ENCODE measurements at places on chromosomes 4 and X.
A peak's percentile ranks its signal among the peaks of the same experiment; 100 is the strongest.

GRCh38 chr4:122665161-122665929 is 44.5 kb upstream of the IL21 start:
- DNase-seq: peak; percentile 25

DNA sequence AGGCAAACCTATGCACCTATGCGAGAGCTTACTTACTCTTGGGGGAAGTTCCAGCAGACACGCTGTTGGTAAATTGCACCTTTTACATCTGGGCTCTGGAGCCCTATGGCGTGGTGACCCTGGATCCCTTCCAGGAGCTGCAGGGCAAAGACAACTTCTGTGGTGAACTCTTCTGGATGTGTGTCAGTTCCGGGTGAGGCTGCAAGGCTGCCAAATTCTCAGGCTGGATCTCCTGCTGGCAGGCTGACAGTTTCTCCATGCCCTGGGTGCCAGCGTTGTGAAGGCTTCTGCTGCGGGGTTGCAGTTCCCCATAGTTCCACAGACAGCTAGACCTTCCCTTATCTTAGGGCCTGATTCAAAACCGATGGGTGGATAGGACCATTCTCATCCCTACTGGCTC is 37.9 kb downstream of the RAP2C start:
- DNase-seq: no peak

GRCh38 chrX:121298499-121298898 is 251.1 kb downstream of the GLUD2 start:
- no peak for DNase-seq

GRCh38 chrX:136598631-136599030 is 49.3 kb upstream of the CD40LG start:
- DNase-seq: no peak

- peak; percentile 29 for DNase-seq
Observed at GRCh38 chr4:78057600-78058550, 752 bp downstream of the FRAS1 start.

DNA sequence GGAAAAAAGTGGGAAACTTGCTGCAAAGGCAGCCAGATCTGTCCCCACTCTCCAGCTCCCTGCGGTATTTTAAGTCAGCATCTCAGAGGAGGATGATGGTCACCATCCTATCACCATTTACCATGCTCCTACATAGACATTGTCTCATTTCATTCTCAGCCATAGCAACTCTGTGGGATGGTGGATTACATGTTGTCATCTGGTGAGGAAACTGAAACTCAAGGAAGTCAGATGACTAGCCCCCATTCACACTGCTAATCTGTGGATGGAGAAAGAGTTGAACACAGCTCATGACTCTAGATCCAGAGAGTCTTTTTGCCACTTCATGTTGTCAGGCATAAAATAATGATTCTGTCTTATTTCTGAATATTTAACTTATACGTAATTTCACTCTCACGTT is 323.5 kb downstream of the PTTG2 start:
- no peak for DNase-seq

GRCh38 chr4:88616275-88617150 is 24.2 kb downstream of the HERC3 start:
- peak; percentile 87 for DNase-seq

Data from fibroblast of skin of back (primary cell).